Stimulated activated CD4-positive, alpha-beta T cell treated with anti-CD3 and anti-CD28 coated beads, Interleukin-12 subunit alpha, Interleukin-12 subunit beta, amount 100 ng/mL, for 4 hours (primary cell): ENCODE measurements at places on chromosomes 3 and 15.
A peak's percentile ranks its signal among the peaks of the same experiment; 100 is the strongest.

GRCh38 chr15:81189583-81190283, 6.9 kb upstream of the IL16 start:
- no peak for DNase-seq

DNA sequence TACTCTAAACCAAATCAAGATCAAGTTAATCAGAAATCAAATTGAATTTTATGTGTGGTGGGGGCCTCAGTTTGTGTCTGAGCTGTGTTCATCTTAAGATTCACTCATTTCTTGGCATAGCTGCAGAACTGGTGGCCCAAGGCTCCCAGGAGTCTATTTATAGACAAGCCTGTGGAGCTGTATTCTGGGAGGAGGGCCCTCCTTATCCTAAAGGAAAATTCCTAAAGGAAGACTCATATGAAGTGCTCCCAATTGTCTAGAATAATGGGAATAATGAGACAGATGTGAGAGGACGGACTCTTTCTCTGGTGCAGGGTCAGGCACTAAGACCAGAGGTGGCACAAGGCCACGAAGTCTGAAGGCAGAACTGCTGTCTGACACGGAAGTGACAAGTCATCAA, 38.9 kb downstream of the C3orf85 start:
- DNase-seq: no peak

DNA sequence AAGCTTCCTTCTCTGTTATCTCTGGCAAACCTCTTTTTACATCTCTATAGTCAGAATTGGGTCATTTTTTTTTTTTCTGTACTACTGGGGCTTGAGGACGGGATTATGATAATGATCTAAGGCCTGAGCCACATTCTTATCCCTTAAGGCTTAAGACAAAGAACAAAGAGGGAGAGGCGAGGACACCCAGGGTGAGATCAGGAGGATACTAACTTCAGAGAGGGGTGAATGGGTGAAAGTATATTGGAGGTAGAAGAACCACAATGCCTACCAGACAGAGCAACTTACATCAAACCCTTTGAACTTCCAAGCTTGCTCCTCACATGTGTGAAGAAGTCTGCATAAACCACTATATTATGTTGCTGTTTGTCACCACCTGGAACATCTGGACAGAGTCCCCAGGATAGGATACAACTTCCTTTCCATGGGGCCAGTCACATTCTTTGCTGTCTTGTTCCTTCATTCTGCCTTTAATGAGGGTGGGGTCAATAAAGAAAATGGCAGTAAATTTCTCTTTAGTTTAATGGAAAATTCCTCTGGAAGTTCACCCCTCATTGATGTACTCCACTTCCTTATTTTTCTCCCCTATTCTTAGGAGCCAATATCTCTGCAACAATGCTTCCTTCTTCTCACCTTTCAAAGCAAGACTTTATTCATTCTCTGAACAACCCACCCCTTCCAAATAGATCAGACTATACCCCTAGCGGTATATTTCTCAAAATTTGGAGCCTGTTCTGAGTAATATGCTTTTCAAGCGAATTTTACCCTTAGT, 9.1 kb upstream of the PDCD6IP start:
- DNase-seq: no peak

DNA sequence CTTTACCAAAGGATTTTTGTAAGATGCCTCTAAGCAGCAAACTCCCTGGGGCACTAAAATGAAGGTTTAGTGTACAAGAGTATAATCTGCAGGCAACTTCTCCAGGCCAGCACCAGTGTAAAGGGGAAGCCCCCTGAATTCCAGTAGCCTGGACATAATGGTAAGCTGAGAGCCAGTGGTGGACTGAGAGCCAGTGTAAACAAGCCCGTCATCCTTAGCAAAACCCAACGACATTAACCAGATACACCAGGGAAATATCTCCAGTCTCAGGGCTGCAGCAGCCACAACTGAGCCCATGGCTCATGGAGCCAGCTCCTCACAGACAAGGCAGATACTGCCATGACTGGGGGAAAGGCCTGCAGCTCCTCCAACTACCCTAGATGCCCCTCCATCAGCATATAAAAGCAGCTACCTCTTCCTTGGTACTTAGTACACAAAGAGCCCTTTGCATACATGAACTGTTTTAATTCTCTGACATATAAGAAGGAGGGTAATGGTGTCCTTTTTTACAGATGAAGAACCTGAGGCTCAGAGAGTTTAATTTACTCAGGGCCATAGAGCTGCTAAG, 21.7 kb downstream of the PARP16 start:
- no peak for DNase-seq

DNA sequence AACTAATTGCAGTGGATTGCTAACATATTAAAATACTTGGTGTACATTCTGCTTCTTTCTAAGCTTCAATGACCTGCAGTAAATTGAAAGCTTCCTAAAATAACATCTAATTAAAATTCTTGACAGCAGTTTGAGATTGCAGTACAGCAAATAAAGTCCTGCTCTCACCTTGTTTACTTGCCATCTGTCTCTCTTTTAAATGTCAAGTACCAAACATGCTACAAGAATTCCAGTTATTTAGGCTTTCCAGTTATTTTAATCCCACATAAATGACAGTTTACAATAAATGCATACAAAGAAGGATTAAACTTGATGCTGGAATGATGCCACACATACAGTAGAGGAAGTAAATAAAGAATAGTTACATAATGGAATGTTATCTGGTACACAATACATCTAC, 33.2 kb downstream of the CBLB start:
- no peak for DNase-seq

DNA sequence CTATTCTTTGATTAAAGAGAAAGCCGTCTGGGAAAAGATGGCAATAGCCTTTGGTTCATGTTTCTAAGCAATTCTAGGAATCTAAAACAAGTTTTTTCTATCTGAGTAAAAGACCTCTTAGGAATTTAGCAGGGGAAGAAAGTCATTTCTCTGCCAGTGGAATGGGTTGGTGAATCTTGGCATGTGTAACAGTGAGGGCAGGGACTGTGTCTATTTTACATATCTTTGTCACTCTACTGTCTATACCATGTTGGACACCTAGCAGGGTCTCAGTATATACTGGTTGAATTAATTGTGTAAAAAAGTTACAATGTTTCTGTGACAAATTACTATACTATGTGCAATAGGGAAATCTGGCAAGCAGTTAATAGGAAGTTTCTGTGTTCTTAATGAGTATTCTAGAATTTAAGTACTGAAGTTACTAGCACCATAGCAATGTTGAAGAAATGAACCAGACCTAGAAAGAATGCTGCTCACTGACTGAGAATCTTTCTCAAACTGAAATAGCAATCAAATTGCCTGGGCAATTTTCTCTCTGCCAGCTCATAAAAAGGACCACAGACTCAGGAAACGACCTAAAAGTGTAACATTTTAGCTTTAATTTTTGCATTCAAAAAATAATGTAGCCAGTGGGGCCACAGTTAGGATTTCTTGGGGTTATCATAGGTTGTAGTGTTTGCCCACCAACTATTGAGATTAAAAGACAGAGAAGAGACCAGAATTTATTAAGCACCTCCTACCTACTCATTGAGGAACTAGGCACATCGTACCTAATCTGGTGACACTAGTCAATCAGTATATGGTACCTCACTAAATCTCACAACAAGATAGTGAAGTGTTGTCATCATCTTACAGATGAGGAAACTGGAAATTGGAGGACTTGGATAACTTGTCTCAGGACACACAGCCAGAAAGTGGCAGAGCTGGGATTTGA, 56.2 kb upstream of the LEKR1 start:
- no peak for DNase-seq

DNA sequence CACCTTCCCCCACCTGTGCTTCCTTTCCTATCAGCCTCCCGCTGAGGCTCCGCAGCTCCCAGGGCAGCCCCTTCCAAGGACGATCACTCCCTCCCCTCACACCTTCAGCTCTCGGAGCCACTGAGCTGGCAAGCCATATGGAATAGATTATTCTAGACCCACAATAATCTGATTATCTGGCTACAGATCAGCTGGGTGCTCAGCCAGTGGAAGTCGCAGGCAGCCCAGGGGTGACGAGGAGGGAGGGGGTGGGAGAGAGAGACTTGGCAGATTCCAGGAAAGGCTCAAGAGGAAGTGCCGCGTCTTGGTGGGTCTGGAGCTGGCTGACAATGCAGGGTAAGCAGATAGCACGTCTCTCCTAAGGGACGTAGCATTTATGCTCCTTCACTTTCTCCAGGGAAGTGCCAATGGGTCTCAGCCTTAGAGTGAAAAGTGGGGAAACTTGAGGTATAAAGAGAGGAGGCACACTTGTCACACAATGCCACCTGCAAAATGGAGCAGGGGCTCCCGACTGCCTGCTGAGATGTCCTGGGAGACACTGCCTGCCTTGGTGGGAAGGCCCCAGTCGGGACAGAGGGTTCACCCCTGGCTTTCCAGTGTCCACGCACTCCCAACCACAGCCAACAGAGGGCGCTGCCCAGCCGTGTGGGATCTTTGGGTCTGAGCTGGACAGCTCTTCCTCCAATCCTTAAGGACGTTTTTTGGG, 9.4 kb upstream of the MESP1 start:
- peak; percentile 65 for DNase-seq

DNA sequence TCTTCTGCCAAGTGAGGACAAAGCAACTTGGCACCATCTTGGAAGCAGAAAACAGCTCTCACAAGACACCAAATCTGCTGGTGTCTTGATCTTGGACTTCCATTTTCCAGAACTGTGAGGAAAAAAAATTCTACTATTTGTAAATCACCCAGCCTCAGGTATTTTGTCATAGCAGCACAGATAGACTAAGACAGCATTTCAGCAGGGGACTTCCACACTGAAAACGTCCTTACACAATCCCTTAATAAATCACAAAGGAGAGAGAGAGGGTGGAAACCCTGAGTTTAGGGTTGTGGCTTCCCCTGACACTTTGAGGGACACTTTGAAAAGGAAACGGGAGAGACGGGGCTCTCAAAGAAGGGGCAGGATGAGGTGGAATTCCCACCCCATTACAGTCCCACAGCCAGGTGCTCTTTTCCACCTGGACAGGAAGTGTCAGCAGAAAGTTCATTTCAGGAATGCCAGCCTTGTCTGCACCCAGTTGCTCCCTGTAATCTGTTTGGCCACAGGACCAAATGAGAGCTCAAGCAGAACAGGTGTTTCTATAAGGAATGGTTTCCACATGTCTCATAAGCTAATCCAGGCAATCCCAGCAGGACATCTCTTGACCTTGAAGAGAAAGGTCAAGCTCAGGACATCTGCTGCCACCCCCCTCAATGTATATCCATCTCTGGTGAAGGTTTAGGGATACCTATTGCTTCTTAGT, 51.3 kb downstream of the MYLK start:
- no peak for DNase-seq
